Caudate nucleus (tissue), 63 donors: ENCODE measurements at places on chromosomes 16 and 17.

DNA sequence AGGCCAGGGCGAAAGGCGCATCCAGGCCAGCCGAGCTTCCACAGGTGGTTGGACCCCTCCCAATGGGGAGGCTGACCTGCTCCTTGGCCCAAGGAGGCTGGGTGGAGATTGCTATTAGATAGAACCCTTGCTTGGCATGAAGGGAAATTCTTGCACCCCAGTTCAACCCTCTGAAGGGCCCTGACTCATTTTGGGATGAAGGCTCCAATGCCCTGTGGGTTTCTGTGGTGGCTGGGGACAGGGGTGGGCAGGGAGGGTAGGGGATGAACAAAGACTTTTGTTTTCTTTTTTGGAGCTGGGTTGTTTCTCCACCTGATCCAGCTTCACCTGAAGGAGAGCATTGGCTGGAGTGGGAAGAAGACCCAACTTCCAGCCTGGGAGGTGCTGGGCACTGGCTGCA is 16.7 kb upstream of the TBX21 start:
- DNase-seq = no peak

- no peak for DNase-seq
These were observed 290 bp upstream of the KRTAP4-1 start for GRCh38 chr17:41185001-41185400.

DNA sequence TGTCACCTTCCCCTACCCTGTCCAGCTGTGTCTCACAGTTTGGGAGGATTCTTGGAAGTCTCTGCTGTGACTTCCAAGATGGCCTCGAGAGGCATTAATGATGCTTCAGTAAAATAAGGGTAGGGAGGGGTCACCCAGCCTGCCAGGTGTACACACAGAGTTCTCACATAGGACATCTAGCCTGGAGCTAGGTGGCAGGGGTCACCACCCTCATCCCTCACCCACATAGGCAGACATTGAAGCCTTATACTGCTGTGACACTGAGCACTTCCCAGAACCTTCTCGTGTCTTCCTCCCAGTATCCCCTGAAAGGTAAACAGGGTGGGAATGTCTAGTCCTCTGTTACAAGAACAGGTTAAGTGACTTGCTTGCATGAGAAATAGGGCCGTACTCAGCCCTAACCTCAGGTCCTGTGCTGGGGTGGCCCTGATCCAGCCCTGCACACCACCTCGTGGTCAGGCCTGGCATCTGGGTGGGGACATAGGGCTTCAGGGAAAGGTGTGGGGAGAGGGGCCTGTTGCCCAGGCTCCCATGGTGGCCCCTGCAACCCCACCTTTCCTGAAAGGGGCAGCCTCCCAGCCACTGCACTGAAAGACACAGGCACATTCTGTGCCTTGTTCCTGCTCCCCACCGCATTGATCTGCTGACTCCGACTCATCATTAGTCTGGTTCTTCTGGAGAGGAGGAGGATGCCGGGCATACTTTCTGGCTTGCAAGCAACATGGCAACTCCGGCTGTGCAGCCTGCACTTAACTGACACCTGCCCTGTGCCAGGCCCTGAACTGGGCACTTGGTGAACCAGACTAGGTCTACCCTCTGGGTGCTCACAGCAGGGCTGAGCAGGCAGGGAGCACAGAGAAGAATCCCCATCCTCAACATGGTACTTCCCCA is 3.6 kb upstream of the MMP15 start:
- DNase-seq = no peak

- DNase-seq = no peak
These were observed 1.4 kb downstream of the PYDC1 start for GRCh38 chr16:31215287-31216162.

GRCh38 chr17:58693208-58693607 is 806 bp downstream of the RAD51C start:
- DNase-seq = no peak
